ENCODE measurements at places on chromosomes 11 and 22.

GRCh38 chr11:105862736-105863367 is 159.2 kb downstream of the MSANTD4 start:
- no peak for DNase-seq

- no peak for DNase-seq
Observed at GRCh38 chr11:76140912-76141574, 65.3 kb downstream of the WNT11 start.

DNA sequence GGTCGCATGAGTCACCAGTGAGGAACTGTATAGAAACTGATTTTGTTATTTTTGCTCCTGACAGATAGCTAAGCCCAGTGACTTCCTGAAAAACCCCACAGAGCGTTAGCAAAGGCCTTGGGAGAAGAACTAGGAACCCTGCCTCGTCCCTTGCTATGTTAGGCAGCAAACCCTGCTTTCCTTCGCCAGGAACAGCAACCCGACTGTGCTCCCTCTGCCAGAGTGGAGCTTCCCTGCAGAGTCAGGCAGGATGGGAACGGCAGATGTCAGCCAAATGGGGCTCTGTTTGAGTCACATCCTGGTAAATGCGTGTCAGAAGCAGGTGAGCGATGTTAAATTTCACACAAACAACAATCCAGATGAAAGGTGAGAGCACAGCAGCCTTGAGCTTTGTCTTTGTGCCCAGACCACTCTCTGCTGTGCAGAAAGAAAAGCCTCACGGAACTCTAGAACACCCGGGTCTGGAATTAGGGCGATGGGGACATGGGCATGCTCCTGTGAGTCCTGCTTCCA is 186.6 kb downstream of the ADAMTS15 start:
- no peak for DNase-seq

- DNase-seq = no peak
Observed at GRCh38 chr11:75341612-75342011, 9.8 kb downstream of the ARRB1 start.

- DNase-seq = no peak
Observed at GRCh38 chr11:110379261-110379660, 50.5 kb upstream of the FDX1 start.

Measured in effector CD4-positive, alpha-beta T cell (primary cell).